ENCODE measurements at places on chromosomes 7 and 10.

GRCh38 chr10:133277277-133277992 lies 767 bp upstream of the ADAM8 start:
- DNase-seq = no peak
- H3K4me3 ChIP-seq = peak overlapping the region; percentile 79
- no peaks in the 10 kb centered on the region for H3K27me3 ChIP-seq
- H3K27ac ChIP-seq = no peak overlapping the region

DNA sequence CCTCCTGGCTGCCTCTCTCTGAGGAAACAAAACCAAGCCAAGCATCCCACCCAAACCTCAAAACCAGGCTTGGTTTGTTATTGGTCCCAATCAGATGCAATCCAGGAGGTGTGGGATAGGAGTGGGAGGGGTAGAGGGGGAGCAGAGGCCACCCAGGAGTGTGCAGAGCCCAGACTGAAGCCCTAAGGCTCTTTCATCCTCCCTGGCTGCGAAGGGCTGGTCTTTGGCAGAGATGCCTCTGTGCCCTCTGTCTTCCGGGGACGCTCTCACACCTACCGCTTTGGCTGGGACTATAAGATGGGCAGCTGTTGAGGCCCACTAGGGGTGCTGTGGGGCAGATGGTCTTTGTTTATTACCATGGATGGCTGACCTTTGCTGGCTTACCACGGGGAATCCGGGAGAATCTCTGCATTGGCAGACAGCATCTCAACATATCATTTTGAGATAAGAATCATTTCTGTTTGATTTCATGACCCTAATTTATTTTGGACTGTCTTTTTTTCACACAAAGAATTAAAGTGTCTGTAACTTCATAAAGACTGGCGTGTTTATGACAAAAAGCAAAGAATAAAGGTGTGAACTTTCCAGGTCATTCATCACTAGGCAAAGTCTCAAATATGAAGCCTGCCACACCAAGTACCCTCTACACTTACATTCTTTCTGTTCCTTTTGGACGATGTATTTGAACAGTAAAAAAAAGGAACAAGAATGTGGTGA lies 6.5 kb upstream of the DENND2A start:
- peak; percentile 70 for DNase-seq
- H3K4me1 ChIP-seq = peaks cover 5% of the 10 kb centered on the region
- peaks cover 40% of the 10 kb centered on the region for H3K27me3 ChIP-seq
- no peak overlapping the region for H3K27ac ChIP-seq

GRCh38 chr10:75024971-75025523 lies 86.4 kb upstream of the SAMD8 start:
- no peaks in the 10 kb centered on the region for H3K27me3 ChIP-seq
- H3K36me3 ChIP-seq = peaks cover 38% of the 10 kb centered on the region
- H3K27ac ChIP-seq = no peak overlapping the region
- no peak for DNase-seq
- H3K4me3 ChIP-seq = no peak overlapping the region
- peaks cover 8% of the 10 kb centered on the region for H3K4me1 ChIP-seq

DNA sequence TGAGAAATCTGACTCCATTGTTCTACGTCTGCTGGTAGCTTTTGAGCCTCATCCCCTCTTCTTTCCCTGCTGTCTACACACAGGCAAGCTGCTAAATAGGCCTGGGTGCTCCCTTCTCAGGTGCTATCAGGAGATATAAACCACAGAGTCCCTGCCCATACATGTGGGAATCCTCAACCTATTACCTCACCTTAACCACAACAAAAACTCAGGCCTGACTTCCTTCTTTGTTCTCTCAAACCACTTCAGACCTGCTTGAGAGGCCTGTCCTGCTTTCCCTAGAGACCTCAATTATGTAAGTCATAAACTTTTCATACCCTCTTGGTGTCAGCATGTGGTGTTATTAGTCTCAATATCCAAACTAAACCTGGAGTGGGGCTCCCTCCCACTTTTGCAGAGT lies 75.0 kb upstream of the MAGI2 start:
- H3K4me1 ChIP-seq = no peaks in the 10 kb centered on the region
- no peak overlapping the region for H3K27ac ChIP-seq
- H3K4me3 ChIP-seq = no peak overlapping the region
- no peaks in the 10 kb centered on the region for H3K27me3 ChIP-seq
- no peaks in the 10 kb centered on the region for H3K36me3 ChIP-seq

- H3K4me3 ChIP-seq = peak overlapping the region; percentile 89
- H3K27me3 ChIP-seq = no peaks in the 10 kb centered on the region
- H3K36me3 ChIP-seq = peaks cover 37% of the 10 kb centered on the region
- H3K27ac ChIP-seq = peak overlapping the region; percentile 94
- peaks cover 63% of the 10 kb centered on the region for H3K4me1 ChIP-seq
Observed at GRCh38 chr7:4745265-4745919, 30.0 kb upstream of the AP5Z1 start.

DNA sequence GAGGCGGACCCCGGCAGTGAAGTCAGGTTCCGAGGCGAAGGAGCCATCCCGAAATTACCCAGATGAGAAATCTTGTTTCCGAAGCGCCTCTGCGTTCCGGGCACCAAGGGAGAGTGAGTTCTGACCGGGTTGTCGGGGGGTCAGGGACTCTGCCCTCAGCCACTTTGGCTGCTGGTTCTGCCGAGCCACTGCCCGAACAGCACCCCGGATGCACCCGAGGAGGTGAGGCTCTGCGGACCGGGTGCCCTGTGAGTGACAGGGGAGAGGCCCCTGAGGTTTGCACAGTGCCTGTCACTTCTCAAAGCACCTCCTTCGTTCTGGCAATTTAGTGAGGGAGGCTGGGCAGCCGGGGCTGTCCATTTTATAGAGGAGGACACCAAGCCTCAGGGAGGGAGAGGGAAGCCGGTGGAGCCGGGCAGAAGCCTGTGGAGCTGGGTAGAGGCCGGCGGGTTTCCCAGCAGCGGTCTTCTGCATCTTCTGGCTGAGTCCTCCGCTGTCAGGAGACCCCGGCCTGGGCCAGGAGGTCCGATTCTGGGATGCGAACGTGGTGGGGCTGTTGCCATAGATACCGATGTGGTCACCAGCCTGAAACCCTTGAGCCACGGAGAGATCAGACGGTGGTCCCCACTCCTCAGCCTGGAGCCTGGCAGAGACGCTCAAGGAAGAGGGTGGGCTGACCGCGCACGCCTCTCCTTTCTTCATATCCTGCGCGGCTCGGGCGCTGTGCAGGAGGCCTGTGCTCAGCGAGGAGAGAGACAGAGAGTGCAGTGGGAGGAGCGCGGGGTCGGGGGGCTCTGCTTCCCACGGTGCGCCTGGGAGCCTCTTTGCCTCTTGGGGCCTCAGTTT lies 18.9 kb upstream of the SHH start:
- no peak overlapping the region for H3K27ac ChIP-seq
- H3K27me3 ChIP-seq = no peaks in the 10 kb centered on the region
- no peak for DNase-seq
- no peaks in the 10 kb centered on the region for H3K4me1 ChIP-seq

- H3K27me3 ChIP-seq = peaks cover 2% of the 10 kb centered on the region
- DNase-seq = no peak
- no peaks in the 10 kb centered on the region for H3K36me3 ChIP-seq
- H3K27ac ChIP-seq = no peak overlapping the region
Observed at GRCh38 chr10:43853369-43853768, 204.7 kb upstream of the ZNF32 start.

- no peak overlapping the region for H3K27ac ChIP-seq
- no peak overlapping the region for H3K4me3 ChIP-seq
- no peaks in the 10 kb centered on the region for H3K36me3 ChIP-seq
- no peaks in the 10 kb centered on the region for H3K27me3 ChIP-seq
Observed at GRCh38 chr10:125133696-125134482, 26.5 kb downstream of the CTBP2 start.

- H3K27me3 ChIP-seq = no peaks in the 10 kb centered on the region
- no peak for DNase-seq
- H3K27ac ChIP-seq = no peak overlapping the region
- H3K4me1 ChIP-seq = no peaks in the 10 kb centered on the region
Observed at GRCh38 chr10:43196131-43196980, 58.1 kb downstream of the CSGALNACT2 start.

DNA sequence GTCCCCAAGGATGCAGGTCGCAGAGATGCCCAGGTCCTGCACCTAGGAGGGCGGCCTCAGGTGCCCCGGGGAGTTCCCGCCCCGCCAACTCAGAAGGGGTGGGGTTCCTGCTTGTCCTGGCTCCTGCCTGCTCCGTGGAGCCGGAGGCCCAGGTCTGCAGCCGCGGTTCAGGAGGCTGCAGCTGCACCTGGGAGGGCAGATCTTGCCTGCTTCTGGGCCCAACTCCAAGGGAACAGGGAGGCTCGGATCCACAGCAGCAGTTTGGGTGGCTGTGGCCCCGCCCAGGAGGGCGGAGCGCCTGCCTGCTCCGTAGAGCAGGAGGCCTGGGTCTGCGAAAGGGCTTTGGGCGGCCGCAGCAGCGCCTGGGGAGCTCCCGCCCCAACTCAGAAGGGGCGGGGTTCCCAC lies 108.2 kb upstream of the EGR2 start:
- H3K4me1 ChIP-seq = no peaks in the 10 kb centered on the region
- peaks cover 11% of the 10 kb centered on the region for H3K27me3 ChIP-seq
- no peaks in the 10 kb centered on the region for H3K36me3 ChIP-seq
- DNase-seq = no peak

Data from activated CD4-positive, alpha-beta T cell treated with anti-CD3 and anti-CD28 coated beads, Interleukin-2, amount 10 ng/mL, durations not matched to agents 24 days and 14 days (primary cell).